ENCODE measurements at places on chromosomes 4 and X. TPM values are rescaled to one million over a fixed set of nuclear protein-coding genes. Genes with fewer than 3 reads are reported as not detected.

DNA sequence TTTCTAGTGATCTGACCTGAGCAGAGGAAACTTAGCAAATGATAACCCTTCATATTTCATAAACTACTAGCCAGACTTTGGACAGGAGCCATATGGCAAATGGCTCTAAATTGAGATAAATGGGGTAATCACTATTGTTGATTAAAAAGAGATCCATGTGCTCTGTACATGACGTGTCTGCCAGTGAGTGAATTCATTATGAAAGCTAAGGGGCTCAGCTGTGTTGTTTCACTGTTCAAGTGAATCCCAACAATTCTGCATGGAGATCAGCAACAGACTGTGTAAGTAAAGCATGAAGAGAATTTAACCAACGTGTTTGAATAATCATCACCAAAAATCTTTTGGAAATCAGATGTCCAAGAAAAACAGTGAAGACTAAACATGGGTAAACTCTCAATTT lies 9.5 kb upstream of the QRFPR start:
- DNase-seq, result no peak

DNA sequence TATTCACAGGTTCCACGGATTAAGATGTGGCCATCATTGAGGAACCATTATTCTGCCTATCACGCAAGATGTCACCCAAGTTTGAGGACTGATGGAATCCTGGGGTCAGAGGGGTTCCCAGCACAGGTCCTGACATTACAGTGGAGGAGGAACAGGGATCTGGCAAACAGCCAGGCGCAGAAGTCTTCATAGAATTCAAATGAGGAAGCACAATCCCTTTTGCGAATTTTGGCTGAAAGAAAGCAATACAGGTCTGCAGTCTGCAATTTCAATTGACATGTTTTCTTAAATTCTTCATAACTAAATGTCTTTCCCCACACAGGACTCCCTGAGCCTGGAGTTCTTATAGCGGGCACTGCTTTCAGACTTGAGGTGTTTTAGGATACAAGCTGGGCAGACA lies 14.5 kb downstream of the DOCK11 start:
- no peak for DNase-seq

DNA sequence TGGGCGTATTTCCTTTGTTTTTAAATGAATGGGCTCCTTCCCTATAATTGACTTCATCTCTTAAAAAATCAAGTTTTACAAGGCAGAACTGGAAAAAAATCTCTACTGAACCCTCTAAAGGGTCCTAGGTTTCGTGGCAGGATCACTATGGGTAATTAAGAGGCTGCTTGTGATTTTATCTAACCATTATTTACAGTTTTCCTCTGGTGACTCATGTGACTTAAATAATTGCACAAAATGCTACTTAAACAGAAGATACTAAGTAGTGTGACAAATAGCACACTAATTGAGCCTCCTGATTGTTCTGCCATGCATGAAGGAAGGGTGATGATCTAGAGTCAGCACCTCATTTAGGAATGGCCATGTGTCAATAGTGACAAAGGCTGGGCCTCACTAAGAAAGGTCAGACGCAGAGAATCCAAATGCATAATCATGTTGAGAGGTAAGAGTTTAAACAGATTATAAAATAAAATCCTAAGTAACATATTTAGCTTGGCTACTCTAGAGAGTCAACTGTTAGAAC lies 35.5 kb downstream of the OFD1 start:
- DNase-seq, result no peak

- no peak for DNase-seq
Measured at GRCh38 chr4:54877006-54877405, 219.2 kb downstream of the KIT start.

The LCORL gene
- total RNA-seq, result 28.3 TPM

The MAP3K15 gene
- 1.3 TPM for total RNA-seq
